ENCODE measurements at places on chromosomes 5 and 9.
A peak's percentile ranks its signal among the peaks of the same experiment; 100 is the strongest.

DNA sequence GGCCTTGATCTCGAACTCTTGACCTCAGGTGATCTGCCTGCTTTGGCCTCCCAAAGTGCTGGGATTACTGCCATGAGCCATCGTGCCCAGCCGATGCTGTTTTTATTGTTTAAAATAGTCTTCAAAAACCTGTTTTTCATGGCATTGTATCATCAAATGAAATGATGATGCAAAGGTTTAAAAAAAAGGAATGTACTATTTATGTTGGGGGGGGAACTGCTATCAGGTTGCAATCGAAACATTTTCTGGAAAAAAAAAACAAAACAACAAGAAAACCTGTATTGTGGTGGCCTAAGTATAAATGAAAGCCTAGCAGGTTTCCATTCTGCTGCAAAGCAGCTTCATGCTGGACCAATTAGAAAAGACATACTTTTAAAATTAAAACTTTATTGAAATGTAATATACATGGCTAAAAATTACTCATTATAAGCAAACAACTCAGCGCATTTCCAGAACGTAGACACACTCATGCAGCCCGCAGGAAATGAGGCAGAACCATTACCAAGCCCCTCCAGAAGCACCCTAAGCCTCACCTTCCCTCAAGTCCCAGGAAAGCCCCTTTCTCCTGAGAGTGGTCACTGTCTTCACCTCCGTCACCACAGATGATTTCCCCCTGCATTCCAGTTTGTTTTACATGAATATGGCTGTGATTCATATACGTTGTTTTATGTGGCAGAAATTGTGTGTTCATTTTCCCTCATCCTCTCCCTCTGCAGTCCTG, 19.0 kb downstream of the GPR107 start:
- no peak for DNase-seq

DNA sequence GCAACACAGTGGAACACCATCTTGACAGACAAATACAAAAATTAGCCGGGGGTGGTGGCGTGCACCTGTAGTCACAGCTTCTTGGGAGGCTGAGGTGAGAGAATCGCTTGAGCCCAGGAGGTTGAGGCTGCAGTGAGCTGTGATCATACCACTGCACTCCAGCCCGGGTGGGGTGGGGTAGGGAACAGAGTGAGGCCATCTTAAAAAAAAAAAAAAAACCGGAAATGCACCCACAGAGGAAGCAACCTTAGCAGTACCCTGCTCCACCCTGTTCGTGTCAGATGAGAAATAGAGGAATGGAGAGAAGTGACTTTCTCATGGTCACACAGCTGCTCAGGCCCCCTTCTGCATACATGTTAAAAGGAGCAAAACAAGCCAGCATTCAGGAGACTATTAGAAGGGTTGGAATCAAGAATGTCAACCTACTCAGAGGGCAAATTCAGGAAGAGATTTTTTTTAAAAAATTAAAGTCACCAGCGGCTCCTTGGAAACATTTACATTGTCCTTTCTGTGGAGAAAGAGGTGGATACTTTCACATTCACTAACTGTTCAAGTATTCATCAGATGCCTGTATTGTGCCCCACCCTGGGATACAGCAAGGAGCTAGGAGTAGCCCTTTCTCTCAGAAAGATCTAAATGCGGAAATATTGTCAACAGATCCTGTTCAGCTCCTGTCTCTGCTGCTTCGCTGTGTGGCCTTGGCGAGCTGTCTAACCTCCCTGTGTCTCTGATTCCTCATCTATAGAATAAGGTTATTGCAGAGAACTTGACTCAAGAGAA, 41.0 kb downstream of the CYFIP2 start:
- DNase-seq: no peak

GRCh38 chr5:140025736-140026135, 17.4 kb downstream of the NRG2 start:
- DNase-seq: no peak

GRCh38 chr5:34496701-34497469, 159.2 kb upstream of the RAI14 start:
- no peak for DNase-seq

DNA sequence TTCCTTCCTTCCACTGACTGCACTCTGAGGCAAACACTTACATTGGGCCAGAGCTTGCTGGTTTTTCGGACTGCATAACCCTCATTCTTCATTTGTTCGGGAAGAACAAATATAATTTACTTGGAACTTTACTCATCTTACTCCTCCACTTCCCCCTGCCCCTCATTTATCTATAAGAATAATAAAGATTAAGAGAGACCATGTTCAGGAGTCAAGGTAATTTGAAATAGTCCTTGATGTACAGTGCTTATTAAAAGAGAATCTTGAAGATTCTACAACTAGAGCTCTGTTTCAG, 65.6 kb downstream of the BASP1 start:
- DNase-seq: no peak

GRCh38 chr5:39113354-39113953, 39.3 kb upstream of the RICTOR start:
- no peak for DNase-seq

GRCh38 chr9:7293091-7293490, 506.5 kb downstream of the DMAC1 start:
- no peak for DNase-seq

DNA sequence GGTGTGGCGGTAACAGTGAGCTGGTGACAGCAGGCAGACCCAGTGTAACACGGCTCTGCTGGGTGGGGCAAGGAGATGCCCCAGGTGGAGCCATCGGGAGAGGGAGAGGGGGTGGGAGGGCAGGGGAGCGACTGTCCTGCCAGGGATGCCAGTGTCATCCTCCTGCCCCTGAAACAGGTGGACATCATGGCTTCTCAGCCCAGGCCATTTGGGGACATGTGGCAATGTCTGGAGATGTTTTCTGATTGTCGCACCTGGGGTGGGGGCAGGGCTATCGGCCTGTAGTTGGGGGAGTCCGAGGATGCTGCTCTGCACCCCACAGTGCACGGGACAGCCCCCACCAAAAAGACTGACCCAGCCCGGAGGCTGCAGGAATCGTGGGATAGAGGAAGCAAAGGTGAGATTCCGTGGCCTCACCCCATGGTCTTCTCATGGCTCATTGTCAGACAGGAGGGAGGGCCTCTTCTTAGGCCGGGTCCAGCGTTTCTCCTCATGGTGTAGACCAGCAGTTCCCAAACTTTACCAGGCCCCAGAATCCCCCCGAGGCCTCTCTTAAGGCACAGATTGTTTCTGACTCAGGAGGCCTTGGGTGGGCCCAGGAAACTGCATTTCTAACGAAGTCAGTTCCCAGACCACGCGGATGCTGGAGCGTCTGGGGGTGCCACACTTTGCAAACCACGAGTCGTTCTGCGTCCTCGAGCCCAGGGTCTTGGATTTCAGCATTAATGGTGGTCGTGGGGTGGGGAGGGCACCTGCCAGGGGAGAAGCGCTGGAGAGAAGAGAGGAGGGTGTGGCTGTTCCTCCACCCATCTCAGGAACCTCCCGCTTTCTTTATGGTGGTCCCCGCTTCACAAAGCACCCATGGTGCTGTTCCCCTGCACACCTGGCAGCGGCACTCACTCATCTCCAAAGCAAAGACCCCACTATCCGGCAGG, 11.0 kb downstream of the COL5A1 start:
- no peak for DNase-seq

DNA sequence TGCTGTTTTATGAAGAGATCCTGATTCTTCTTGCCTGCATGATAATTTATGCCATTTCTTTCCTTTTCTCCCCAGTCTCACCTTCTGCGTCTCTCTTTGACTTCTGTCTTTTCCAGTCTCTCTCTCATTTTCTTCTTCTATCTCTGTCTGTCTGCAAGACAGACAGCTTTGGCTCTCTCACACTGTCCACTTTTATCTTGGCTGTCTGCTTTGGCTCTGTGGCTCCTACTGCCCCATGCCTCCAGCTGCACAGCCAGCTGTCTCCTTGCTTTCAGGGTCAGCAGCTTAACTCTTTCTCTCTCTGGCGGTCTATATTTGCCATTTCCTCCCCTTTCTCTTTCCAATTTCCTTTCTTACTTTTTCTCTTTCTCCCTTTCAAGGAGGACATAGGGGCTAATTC, 971.1 kb upstream of the COX7C start:
- no peak for DNase-seq

- DNase-seq: no peak
These were observed 166.0 kb downstream of the ROR2 start for GRCh38 chr9:91783876-91784672.

GRCh38 chr5:103041071-103041676, 78.8 kb downstream of the GIN1 start:
- no peak for DNase-seq

- no peak for DNase-seq
These were observed 3.7 kb downstream of the CLTA start for GRCh38 chr9:36194326-36195000.

- DNase-seq: no peak
These were observed 89.1 kb upstream of the PPP2R2B start for GRCh38 chr5:146967646-146968045.

GRCh38 chr9:105963343-105964099, 269.2 kb downstream of the TMEM38B start:
- DNase-seq: no peak

DNA sequence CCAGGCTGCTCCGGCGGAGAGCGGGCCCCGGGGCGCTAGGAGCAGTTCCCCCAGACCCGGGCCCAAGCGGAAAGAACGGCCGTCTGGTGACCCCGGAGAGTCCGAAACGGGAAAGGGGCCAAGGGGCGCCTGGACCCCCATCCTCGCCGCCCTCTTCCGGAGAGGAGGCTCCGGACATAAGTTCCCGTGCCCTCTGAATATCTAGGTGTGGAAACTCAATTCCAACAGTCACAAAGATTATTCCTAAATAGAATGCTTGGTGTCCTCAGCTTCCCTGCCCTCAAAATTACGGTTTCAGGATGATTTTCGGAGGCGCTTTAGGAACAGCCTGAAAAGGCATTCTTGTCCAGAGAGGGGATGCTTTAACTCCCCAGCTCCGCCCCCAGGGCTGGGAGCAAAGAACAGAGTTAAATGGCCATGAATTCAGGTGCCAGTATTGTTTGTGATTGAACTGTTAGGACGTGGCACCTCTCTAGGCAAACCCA, 681 bp upstream of the LHFPL2 start:
- no peak for DNase-seq

- no peak for DNase-seq
These were observed 333.7 kb downstream of the ELAVL2 start for GRCh38 chr9:23492126-23493002.

DNA sequence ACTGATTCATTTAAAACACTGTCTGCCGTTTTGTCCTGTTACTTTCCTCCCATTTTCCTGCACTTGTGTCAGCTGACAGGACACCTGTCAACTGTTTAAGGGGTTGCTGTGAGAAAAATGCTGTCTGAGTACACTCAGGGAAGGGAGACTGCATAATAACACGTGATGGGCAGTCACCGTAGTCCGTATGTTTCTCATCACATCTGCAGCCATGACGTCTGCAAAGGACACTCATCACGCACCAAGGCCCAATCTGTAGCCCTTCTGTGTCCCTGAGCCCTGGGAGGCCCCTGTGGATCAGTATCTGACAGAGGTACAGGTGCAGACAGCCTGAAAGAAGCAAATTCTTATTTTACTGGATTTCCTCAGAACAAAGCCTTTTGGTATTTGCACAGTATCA, 396.3 kb downstream of the YTHDC2 start:
- no peak for DNase-seq

- DNase-seq: peak; percentile 10
These were observed 1.9 kb upstream of the PJA2 start for GRCh38 chr5:109411627-109412026.

DNA sequence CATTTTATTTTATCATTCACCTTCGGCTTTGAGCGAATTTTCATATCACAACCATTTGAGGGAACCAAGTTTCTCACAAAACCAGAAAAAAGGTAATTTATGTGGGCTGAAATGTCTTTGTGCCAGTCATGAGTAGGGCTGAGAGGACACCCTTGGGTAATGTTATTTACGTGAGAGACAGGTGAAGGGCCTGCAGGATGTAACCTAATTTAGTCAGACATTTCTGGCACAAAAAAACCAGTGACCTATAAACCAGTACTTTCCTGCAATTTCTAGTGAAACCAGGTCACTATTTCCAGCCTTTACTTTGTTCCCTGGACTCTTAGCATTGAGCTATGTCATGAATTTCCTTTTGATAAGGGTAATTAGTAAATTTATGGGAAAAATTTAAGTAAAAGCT, 17.2 kb upstream of the CCDC112 start:
- DNase-seq: no peak

GRCh38 chr9:79684711-79685575, 113.2 kb downstream of the TLE4 start:
- no peak for DNase-seq

DNA sequence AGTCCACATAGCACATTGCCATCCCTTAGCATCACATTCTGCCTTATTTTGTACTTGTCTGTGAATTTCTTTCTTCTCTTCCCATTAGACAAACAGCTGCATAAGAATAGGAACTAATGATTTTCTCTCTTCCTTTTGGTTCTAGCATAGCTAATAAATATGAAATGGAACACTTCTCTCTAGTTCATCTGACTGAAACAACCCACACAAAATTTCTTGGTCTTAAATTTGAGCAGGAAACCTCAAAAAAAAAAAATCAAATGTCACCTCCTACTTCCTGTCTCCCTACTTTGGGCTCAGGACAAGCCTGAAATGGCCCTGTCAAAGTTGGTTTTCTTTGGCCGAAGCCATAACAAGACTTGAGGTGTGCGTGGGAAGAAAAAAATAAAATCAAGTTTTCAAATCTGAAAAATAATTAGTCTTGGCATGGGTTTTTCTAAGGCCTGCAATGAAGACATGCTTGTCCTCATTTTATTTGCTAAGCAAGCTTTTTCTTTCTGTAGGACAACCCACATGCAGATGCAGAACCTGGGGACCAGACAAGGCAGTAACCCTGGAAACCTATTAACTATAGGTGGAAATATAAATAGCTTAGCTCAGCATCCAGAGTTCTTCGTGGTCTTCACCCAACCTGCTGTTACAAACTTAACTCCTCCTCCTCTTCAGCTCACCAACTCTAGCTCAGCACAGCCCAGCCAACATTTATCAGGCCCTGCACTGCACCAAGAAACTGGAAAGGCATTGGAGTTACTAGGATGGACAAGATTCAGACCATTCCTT, 523.5 kb upstream of the KLF4 start:
- no peak for DNase-seq

GRCh38 chr5:149152317-149152746, 11.0 kb downstream of the ABLIM3 start:
- DNase-seq: no peak

DNA sequence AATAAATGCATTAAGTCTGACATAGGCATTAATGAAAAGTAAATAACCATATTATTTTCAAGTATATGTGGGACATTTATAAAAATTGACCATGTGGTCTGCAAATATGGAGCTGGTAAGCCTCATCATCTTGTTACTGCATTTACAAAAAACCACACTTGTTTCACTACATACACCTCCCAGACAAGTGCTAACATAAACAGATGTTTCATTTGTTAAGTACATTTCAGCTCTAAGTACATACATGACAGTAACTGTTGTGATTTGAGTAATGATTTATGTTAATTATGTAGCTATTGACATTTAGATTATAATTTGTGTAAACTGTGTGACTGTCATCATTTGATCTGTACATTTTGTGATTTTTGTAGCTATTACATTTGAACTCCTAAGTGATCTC, 13.9 kb downstream of the IDNK start:
- no peak for DNase-seq

DNA sequence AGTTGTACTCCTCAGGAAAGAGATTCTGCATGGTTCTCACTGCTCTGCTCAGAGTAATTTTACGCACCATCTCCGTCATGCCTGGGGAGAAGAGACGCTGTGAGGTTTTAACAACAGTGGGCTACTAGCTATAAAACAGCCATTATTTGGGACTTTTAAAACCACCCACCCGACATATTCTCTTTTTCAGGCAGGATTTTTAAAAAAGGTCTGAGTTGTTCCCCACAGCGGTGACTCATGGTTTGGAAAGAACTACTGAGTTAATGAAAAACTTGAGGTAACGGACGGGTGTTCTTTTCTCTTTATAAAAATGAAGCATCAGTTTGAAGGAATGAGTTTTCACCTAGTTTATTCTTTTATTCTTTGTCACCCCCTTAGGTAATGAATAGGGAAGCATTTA, 61.3 kb downstream of the TTLL11 start:
- DNase-seq: no peak

Data from T1000 (cell line).